Suppressor macrophage treated with lipopolysaccharide for 4 hours (primary cell): ENCODE measurements at places on chromosomes 12 and 14.

- no peak for DNase-seq
Measured at GRCh38 chr14:89215114-89215513, 201.9 kb downstream of the FOXN3 start.

GRCh38 chr14:49017447-49017846 lies 568.7 kb downstream of the RPS29 start:
- DNase-seq, result no peak

DNA sequence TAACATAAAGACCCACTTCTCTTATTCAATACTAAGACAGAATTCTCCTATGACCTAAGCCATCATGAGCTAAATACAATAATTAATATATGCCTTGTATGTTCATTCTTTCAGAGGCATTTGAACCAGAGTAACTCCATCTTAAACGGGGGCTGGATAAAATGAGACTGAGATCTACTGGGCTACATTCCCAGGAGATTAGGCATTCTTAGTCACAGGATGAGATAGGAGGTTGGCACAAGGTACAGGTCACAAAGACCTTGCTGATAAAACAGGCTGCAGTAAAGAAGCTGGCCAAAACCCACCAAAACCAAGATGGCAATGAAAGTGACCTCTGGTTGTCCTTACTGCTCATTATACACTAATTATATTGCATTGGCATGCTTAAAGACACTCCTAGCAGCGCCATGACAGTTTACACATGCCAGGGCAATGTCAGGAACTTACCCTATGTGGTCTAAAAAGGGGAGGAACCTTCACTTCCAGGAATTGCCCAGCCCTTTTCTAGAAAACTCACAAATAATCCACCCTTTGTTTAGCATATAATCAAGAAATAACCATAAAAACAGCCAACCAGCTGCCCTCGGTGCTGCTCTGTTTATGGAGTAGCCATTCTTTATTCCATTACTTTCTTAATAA lies 260.7 kb downstream of the SSPN start:
- no peak for DNase-seq

- DNase-seq, result no peak
Measured at GRCh38 chr12:45305907-45306306, 90.0 kb downstream of the ANO6 start.

- no peak for DNase-seq
Measured at GRCh38 chr14:51094282-51094821, 553 bp downstream of the TRIM9 start.

DNA sequence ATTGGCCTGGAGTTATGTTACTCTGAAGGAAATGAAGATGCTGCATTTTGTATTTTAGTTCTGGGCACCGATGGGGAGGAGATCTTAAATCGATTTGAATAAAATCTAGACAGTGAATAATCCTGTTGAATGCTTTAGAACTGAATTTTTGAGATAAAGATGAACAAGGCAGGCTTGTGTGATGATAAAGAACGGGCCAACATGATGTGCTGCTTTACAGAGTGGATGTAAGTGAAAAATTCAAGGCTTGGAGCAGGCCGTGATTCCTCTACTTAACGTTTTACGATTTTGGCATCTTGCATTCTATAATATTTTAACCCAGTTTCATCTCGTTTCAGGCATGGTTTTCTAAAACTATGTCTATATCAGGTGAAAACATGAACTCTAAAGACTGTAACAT lies 23.5 kb upstream of the BHLHE41 start:
- DNase-seq, result no peak

DNA sequence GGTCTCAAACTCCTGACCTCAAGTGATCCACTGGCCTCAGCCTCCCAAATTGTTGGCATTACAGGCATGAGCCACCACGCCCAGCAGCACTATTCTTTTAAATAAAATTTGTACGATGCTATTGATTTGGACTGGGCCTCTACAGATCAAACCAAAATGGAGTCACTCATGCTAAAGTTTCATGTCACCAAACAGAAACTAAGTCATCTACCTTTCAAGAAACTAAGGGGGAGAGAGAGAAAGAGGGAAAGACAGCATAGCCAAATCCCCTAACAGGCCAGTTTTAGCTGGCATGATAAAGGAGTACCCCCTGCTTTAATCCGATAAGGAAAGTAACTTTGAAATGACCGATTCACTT lies 23.1 kb upstream of the STK38L start:
- DNase-seq, result no peak

- no peak for DNase-seq
Measured at GRCh38 chr14:87967496-87967895, 25.5 kb downstream of the GALC start.

DNA sequence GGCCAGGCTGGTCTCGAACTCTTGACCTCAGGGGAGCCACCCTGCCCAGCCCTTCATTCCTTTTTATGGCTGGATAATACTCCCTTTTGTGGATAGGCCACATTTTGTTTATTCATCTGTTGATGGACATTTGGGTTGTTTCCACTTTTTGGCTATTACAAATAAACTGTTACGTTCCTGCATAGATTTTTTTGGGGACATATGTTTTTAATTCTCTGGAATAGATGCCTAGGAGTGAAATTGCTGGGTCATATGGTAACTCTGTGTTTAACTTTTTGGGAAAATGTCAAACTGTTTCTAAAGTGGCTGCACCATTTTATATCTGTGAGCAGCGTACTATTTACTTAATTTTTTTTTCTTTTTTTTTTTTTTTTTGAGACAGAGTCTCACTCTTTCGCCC lies 9.8 kb downstream of the KMT5A start:
- no peak for DNase-seq

GRCh38 chr12:981961-982360 lies 9.1 kb upstream of the ERC1 start:
- DNase-seq, result peak; percentile 58

GRCh38 chr12:118119449-118119879 lies 15.7 kb upstream of the VSIG10 start:
- DNase-seq, result no peak
